ENCODE measurements at places on chromosomes 12 and 14.

GRCh38 chr12:38905480-38906351 lies at the start of gene CPNE8:
CPNE8 (minus strand) TSS chr12:38905591; CDS start chr12:38905534, 57 bp downstream.
- no peak for DNase-seq

DNA sequence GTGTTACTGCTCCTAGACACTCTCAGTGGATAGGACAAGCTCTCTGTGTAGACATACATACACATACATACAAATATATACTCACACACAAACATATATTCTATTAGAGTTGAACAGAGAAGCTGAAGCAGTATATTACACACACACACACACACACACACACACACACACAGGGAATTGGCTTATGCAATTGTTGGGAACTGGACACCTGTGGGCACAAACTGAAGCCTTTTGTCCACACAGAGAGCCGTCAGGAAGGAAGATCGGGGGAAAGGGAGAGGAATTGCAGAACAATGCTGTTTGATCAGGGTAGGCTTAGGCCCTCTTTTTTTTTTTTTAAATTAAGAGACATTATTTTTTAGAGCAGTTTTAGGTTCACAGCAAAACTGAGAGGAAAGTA lies 180.7 kb upstream of the DDHD1 start:
- DNase-seq, result no peak

- DNase-seq, result no peak
Observed at GRCh38 chr12:46214668-46215436, 54.0 kb downstream of the SLC38A1 start.

GRCh38 chr12:119005085-119005484 lies 23.7 kb downstream of the SRRM4 start:
- DNase-seq, result no peak

- no peak for DNase-seq
Observed at GRCh38 chr12:45400991-45401390, 185.1 kb downstream of the ANO6 start.

- no peak for DNase-seq
Observed at GRCh38 chr12:131458931-131459772, 251.7 kb upstream of the SFSWAP start.

- DNase-seq, result peak; percentile 20
Observed at GRCh38 chr12:93167841-93168492, 209.8 kb upstream of the NUDT4 start.
